ENCODE measurements at places on chromosomes 16 and 17. TPM values are rescaled to one million over a fixed set of nuclear protein-coding genes. Genes with fewer than 3 reads are reported as not detected.

GRCh38 chr17:57004944-57005579, 27.1 kb downstream of the SCPEP1 start:
- DNase-seq, result no peak

RCVRN gene
- total RNA-seq, result 0.27 TPM

CCL16 gene
- total RNA-seq, result not detected

GRCh38 chr17:58344791-58345157, 7.2 kb downstream of the SUPT4H1 start:
- DNase-seq, result no peak

GRCh38 chr17:14712611-14713021, 411.7 kb downstream of the HS3ST3B1 start:
- DNase-seq, result no peak

DNA sequence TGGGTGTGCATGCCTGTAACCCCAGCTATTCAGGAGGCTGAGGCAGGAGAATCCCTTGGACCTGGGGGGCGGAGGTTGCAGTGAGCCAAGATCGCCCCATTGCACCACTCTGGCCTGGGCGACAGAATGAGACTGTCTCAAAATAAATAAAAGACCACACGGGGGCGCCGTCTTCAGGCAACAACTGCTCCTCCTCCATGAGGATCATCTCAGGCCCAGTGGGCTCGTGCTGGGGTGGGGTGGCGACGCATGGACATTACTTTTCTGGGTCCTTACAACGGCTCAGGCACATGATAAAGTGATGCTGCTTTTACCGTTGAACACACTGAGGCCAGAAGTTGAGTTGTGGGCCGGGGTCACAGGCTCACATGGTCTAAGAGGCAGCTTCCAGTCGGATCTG, 56.2 kb downstream of the PRMT7 start:
- DNase-seq, result peak; percentile 90

DNA sequence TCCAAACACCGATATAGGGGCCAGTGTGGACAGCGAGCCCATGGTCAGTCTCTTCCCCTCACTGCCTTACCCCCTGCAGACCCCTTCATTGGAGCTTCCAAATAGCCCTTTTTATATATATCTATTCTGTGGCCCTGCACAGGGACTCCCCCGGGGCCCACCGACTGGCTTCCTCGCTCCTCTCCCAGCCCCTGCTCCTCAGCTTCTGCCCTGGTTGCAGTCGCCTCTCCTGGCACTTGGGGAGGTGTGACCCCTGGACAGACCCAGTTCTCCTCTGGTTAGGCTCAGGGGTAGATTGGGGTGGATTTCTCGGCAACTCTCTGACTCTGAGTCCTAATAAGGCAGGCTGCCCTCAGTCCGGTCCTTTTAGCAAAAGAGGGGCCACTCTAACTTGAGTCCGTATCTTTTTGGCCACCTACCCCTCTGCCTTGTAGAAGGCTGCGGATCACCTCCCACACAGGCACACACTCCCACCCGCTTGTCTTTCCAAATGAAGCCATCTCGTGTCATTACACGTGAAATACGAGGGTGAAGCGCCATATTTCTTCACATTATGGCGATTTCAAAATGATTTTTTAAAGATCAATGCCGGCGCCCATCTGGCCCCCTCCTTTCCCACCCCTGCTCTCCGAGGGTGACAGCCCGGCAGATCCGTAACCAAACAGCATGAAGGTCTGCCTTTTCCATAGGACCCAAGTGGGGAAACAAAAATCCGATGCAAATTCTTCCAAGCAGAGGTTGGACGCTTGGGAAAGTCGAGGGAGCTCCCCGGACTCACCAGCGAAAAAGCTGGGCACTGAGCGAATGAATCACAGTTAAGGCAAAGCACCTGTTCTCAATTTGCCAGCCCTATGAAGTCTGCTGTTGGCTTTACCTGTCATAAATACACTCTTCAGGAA, 1.7 kb upstream of the HOXB9 start:
- no peak for DNase-seq

DNA sequence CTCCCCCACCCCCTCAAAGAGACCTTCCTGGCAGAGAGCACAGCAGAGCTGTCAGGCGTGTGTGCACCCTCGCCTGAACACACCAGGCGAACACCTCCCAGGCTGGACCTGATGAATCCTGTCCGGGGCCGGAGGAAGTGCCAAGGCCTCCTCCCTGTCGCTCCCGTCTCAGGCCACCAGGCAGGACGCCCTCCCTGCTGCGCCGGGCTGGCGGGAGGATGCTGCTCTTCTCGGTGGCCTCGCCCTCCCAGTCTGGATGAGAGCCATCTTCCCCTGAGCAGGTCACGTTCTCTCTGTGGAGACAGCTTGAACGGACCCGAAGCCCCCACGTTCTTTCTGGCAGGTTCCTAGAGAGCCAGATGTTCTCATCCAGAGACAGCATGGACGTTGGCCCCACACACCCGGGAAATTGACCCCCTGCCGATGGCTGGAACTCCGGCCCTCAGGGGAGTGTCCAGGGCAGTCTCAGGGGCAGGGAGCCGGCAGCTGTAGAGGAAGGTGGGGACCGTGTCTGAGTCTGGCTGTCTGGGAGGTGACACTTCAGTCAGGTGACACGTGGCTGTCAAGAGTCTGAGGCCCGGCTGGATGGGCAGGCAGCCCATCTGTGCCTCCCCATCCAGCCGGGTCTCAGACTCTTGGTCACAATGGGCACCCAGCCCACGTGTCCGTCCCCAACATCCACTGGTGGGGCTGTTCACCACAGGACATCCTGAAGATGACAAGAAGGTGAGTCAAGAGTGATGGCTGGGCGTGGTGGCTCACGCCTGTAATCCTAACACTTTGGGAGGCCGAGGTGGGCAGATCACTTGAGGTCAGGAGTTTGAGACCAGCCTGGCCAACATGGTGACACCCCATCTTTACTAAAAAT, 5.0 kb upstream of the TIMP2 start:
- DNase-seq, result no peak

GRCh38 chr16:81786321-81786720, 7.2 kb downstream of the PLCG2 start:
- DNase-seq, result no peak

DNA sequence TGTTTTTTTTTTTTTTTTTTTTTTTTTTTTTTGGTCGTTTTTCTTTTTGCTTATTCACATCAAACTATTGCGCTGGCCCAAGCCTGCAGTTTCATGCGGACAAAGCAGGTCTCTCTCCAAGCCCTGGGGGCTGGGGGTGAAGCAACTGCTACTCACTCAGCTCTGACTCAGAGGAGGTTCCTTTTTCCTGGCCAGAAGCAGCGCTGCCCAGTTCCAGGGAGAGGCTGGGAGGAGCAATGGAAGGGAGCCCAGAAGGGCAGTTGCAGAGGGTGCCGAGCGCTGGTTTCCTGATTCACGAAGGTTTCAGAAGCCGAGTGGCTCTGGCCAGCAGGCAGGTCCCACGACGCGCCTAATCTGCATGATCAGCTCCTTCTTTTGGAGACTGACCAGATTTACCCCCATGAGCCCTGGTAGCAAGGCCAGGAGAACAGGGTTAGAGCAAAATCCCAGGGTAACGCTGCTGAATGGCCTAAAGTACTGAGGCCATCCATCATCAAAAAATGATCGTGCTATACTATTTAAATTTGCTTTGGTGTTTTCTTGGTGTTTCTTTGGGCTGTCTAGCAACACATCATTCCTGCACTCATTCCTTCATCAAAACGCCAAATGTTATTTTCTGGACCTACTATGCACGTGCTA, 144.7 kb upstream of the SOX9 start:
- DNase-seq, result peak; percentile 85

SLFN14 gene
- not detected for total RNA-seq

DNA sequence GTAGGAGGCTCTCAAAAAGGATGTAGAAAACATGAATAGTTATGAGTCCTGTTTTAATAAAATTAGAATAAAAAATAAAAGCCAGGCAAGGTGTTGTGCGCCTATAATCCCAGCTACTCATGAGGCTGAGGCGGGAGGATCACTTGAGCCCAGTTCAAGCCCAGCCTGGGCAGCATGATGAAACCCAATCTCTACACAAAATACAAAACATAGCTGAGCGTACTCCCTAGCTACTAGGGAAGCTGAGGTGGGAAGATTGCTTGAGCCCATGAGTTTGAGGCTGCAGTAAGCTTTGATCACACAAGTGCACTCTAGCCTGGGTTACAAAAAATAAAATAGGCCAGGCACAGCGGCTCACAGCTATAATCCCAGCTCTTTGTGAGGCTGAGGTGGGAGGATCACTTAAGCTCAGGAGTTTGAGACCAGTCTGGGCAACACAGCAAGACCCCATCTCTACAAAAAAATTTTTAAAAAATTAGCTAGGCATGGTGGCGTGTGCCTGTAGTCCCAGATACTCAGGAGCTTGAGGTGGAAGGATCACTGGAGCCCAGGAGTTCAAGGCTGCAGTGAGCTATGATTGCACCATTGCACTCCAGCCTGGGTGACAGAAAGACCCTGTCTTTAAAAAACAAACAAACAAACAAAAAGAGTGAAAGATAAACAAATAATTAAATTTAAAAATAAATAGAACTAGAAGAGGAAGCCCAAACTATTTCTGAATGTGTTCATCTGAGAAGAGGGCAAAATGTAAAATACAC, 17.2 kb upstream of the PRM1 start:
- no peak for DNase-seq

- DNase-seq, result no peak
These were observed 100.4 kb upstream of the FA2H start for GRCh38 chr16:74874912-74875546.

DNA sequence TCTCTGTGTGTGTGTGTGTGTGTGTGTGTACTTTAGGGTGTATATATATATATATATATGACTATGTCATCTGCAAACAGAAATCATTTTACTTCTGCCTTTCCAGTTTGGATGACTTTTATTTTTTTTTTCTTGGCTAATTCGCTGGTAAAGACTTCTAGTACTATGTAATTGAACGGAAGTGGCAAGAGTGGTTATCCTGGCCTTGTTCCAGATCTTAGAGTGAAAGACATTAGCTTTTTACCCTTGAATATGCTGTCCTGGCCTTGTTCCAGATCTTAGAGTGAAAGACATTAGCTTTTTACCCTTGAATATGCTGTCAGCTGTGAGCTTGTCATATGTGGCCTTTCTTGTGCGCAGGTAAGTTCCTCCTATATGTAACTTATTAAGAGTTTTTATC, 72.7 kb upstream of the MYOCD start:
- DNase-seq, result no peak

DNA sequence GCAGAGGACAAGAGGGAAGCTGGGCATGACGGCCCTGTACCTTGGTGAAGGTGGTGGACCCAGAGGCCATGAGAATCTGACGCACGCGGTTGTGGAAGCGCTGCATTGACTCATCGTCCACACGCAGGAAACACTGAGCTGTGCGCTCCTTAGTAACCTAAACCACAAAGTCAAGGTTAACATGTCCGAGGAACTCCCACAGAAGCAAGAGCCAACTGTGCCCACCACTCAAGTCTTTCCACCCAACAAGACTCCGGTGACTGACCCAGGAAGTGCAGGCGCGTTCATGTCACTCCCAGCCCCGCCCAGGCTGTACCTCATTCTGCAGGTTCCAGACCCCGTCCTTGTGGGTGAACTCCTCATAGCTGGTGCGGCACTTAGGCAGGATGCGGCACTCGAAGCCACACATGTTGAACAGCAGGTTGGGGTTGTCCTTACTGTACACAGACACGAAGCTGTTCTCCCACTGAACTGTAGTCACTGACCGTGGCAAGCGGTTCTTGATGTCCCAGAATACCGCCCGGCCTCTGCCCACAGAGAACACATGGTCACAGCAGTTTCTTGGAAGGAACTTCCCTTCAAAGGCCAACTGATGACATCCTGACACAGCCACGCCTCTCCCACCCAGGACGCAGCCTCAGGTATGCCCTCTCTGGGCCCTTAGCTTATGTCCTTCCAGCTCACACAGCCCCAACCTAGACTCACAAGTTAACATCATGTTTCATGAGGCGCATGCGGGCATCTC, 11.5 kb downstream of the PRPF8 start:
- no peak for DNase-seq

- DNase-seq, result no peak
These were observed 59.4 kb downstream of the TMEM114 start for GRCh38 chr16:8530752-8531384.

DNA sequence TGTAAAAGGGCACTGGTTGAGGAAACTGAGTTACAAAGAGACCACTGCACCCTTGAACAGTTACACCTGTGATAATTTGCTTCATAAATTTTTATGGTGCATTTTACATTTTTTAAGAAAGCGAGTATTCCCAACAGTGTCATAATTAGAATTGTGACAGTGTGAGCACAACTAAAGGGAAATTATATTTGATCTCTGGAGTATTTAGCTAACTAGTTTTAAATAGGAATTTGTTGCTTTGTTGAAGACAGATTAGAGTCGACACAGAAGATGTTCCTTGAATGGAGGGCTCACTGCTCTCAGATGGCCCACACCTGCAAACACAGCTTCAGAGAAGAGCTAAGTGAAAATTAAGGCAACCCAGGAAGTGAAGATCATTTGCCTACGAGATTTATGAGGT, 555.0 kb upstream of the GOT2 start:
- DNase-seq, result no peak

- no peak for DNase-seq
These were observed 8.8 kb downstream of the MBTD1 start for GRCh38 chr17:51251010-51251409.

DNA sequence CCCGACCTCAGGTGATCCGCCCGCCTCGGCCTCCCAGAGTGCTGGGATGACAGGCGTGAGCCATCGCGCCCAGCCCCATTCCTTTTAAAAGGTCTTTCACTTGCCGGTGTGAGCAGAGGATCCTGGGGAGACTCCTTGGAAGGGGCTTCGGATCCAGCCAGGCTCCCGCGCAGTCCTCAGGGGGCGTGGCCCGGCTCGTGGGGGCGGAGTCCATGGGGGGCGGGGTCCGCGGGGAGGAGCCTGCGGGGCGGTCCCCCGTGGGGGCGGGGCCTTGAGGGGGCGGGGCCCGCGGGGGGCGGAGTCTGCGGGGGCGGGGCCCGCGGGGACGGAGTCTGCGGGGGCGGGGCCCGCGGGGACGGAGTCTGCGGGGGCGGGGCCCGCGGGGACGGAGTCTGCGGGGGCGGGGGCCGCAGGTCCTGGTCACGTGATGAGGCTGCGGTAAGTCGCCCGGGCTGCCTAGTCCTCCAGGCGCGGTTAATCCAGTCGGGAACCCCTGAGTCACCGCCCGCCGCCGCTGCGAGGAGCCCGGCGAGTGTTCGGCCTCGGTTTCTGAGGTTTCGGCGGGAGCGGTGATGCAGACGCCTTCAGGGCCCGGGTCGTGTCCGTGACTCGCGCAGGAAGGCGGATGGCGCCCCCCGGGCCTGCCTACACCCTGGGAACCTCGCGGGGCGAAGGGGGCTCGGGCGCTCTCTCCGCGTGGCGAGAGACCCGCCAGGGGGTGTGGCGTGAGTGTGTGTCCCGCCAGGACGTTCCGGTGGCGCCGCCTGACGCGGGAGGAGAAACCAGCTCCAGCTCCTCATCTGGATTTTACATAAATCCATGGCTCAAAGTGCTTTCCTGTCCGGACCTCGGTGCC, 23.6 kb upstream of the ABR start:
- DNase-seq, result peak; percentile 85
